T-cell (primary cell): ENCODE measurements at places on chromosomes 6 and 20. TPM values are rescaled to one million over a fixed set of nuclear protein-coding genes. Genes with fewer than 3 reads are reported as not detected.

- no peaks in the 10 kb centered on the region for H3K27me3 ChIP-seq
- H3K27ac ChIP-seq: no peak overlapping the region
- DNase-seq: no peak
- no peaks in the 10 kb centered on the region for H3K4me1 ChIP-seq
- no peaks in the 10 kb centered on the region for H3K36me3 ChIP-seq
- H3K4me3 ChIP-seq: no peak overlapping the region
Measured at GRCh38 chr20:6185268-6185667, 62.4 kb upstream of the FERMT1 start.

Gene ZNF334
- 0.25 TPM for total RNA-seq

Gene BTN1A1
- not detected for total RNA-seq

DNA sequence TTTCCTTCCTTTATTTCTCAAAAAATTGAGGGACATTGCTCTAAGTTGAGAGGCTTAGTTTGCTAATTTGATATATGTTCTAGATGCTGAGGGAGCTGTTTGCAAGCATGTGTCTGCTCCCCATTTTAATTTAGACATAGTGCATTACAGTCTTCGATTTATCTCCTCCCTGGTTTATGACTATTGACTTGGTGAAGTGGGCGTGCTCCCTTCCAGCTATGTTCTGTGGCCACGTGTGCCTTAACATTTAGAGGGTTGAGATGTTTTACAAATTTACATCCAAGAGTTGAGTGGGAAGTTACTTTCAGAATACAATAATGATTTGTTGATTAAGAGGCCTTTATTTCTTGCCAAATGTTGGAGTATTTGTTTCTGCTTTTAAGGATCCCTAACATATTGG lies 48.2 kb downstream of the KLHL32 start:
- no peak for DNase-seq
- H3K4me1 ChIP-seq: no peaks in the 10 kb centered on the region
- H3K36me3 ChIP-seq: no peaks in the 10 kb centered on the region
- no peaks in the 10 kb centered on the region for H3K27me3 ChIP-seq
- no peak overlapping the region for H3K4me3 ChIP-seq

- no peak overlapping the region for H3K27ac ChIP-seq
- H3K27me3 ChIP-seq: no peaks in the 10 kb centered on the region
- H3K4me1 ChIP-seq: peaks cover 60% of the 10 kb centered on the region
Measured at GRCh38 chr20:48736231-48736630, 91.6 kb downstream of the PREX1 start.

Gene SAMD5
- total RNA-seq: not detected

GRCh38 chr6:62445521-62445920 lies 159.5 kb upstream of the KHDRBS2 start:
- DNase-seq: no peak
- H3K36me3 ChIP-seq: no peaks in the 10 kb centered on the region
- H3K27me3 ChIP-seq: no peaks in the 10 kb centered on the region
- H3K27ac ChIP-seq: no peak overlapping the region
- no peaks in the 10 kb centered on the region for H3K4me1 ChIP-seq

Gene TMEM217
- total RNA-seq: 0.22 TPM

GRCh38 chr6:30397697-30398096 lies 52.7 kb downstream of the RPP21 start:
- no peaks in the 10 kb centered on the region for H3K36me3 ChIP-seq
- no peak overlapping the region for H3K27ac ChIP-seq
- no peaks in the 10 kb centered on the region for H3K4me1 ChIP-seq
- peaks cover 7% of the 10 kb centered on the region for H3K27me3 ChIP-seq
- no peak for DNase-seq

DNA sequence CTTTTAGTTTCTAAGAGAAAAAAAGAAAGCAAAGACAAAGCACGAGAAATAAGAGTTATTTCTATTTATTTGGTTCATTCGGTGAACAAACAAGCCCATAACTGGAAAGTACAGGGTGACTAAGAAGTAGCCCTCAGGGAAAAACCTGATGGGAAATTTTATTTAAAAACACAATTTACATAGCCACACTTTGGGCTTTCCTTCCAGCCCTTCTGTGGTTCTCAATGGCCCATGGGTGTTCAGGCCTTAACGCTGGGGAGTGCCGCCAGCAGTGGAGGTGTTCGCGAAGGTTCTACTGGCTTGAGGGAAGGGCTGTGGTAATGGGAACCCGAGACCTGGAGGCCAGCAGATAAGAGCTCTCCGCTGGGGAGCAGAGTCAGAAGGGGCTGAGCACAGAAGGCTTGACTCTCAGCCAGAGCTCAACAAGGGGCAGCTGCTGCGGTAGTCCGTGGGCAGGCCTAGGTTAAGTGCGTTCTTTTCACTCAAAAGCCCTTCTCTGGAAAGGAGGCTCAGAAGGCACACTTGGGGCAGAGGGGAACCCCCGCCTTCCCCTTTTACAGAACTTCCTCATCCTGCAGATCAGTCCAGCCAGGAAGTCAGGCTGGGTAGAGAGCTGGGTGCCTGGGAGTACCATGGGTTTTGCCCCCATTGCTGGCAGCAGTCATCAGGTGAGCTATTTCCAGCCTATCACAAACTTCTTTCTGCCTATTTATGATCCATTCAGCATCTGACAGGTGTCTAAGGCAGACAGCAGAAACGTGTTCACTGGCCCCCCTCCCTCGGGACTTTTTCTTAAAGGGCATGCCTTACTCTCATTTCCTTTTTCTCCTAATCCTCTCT lies 8.8 kb upstream of the CD83 start:
- H3K36me3 ChIP-seq: no peaks in the 10 kb centered on the region
- H3K27me3 ChIP-seq: peaks cover 9% of the 10 kb centered on the region
- DNase-seq: no peak
- H3K27ac ChIP-seq: no peak overlapping the region

DNA sequence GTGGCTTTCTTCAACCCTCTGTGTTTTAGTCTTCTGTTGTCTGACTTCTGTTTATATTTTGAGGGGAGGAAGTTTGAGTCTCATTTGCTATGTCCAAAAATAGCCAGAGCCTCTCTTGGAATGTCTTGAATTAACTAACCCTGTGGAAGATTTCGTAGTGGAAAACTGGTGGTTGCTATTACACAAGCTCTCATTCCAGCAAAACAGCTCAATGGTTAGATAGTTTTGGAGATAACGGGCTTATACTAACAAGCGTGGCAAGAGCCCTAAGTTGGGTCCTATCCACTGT lies 1.6 kb downstream of the CCN2 start:
- no peak overlapping the region for H3K27ac ChIP-seq
- peaks cover 16% of the 10 kb centered on the region for H3K27me3 ChIP-seq
- H3K4me1 ChIP-seq: peaks cover 9% of the 10 kb centered on the region
- H3K36me3 ChIP-seq: no peaks in the 10 kb centered on the region

DNA sequence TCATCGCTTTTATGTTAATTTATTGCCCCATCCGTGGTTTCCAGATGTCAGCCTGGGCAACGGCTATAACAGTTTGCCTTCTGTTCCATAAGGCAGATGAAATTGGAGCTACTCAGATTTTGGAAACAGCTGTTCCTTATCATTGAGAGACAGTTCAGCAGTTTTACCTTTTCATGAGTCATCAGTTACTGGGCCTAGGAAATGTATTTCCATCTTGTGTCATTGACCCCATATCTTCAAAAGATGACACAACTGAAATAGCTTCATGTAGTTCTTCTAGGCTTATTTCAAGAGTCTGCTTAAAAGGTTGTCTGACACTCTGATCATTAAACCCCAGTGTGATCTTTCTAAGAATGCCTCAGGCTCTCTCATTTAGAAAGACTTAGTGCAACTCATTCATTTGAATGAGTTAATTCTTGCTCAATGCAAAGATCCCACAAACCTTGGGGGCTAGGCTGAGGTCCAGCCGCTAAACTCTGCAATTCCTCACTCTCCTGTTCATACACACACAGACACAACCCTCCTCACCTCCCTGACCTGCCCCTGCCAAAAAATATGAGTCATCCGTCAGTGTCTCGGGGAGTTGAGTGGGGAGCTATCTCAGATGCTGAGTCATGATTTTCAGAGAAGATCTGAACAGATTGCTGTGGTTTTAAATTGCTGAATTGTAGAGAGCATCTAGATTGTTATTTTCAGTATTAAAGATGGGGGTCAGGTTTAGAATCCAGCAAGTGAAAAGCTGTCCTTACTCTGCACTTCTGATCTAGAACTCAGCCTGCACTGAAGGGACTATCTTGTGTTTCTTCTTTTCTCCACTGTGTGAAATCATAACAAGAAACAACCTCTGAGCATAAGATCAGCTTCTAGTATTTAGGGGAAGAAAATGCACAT lies 61.8 kb downstream of the RPP40 start:
- peaks cover 22% of the 10 kb centered on the region for H3K36me3 ChIP-seq
- no peak overlapping the region for H3K4me3 ChIP-seq
- H3K27ac ChIP-seq: no peak overlapping the region
- no peaks in the 10 kb centered on the region for H3K4me1 ChIP-seq

DNA sequence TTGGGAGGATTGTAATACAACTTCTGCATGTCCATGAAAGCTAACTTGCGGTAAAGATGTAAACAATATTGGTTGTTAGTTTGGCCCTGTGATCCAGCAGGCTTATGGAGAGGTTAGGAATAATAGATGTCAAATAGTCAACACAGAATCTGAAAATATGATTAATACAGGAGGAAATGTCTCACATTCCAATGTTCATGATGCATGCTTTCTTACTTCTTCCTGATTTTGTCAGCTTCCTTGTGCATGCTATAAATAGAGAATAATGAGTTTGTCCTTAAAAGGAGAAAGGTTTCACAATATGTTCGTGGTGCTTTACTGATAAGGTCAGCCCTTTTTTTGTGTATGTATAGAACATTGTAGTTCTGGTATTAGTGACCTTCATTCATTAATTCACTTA lies 136.7 kb downstream of the MMUT start:
- no peaks in the 10 kb centered on the region for H3K27me3 ChIP-seq
- H3K4me3 ChIP-seq: no peak overlapping the region
- no peaks in the 10 kb centered on the region for H3K4me1 ChIP-seq
- H3K27ac ChIP-seq: no peak overlapping the region
- H3K36me3 ChIP-seq: no peaks in the 10 kb centered on the region

Gene LY6G5B
- total RNA-seq: 50.5 TPM

DNA sequence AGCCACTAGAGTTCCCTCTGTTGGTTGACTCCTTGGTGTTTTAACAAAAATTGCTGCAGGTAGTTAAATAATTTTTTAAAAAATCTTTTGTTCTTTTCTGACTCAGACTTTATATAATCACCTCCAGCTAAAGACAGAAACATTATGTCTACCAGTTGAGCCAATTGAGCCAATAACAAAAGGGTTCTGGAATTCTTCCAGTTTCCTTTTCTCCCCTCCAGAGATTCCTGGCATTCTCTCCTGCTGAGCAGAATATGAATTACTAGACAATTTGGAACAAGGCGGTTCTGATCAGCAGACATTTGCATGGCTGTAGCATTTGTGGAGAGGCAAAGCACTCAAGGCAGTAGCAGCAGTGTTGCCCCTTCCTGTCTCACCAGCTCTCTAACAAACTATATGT lies 144.0 kb upstream of the SLC35B3 start:
- H3K27me3 ChIP-seq: no peaks in the 10 kb centered on the region
- no peak for DNase-seq
- no peak overlapping the region for H3K27ac ChIP-seq
- no peaks in the 10 kb centered on the region for H3K36me3 ChIP-seq
- no peak overlapping the region for H3K4me3 ChIP-seq

Gene LST1
- total RNA-seq: 28.0 TPM

Gene SIRPD
- 0.25 TPM for total RNA-seq

Gene ANGPT4
- total RNA-seq: not detected

- no peak overlapping the region for H3K27ac ChIP-seq
- no peak for DNase-seq
- H3K36me3 ChIP-seq: no peaks in the 10 kb centered on the region
- H3K4me1 ChIP-seq: no peaks in the 10 kb centered on the region
- no peak overlapping the region for H3K4me3 ChIP-seq
- H3K27me3 ChIP-seq: no peaks in the 10 kb centered on the region
Measured at GRCh38 chr6:141965016-141965545, 167.6 kb upstream of the GJE1 start.

DNA sequence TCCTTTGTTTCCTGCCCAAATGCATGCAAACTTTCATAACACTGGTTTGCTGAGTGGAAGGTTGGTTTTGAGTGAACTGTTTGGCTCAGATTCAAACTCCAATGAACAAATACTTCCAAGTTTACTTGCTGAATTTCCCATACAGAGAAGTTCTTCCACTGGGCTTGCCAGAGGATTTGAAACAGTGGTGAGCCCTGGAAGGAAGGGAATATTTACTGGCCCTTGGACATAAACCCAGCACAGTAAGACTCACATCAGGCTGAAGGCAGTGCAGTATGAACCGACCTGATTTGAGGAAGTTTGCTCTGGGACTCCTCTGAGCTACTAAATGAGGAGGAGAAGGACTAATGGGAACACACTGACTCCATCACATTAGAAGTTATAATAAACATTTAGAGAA lies 3.8 kb downstream of the TRAF3IP2 start:
- H3K27ac ChIP-seq: no peak overlapping the region
- no peak overlapping the region for H3K4me3 ChIP-seq
- peaks cover 1% of the 10 kb centered on the region for H3K36me3 ChIP-seq
- H3K4me1 ChIP-seq: peaks cover 31% of the 10 kb centered on the region
